ENCODE measurements at places on chromosomes 12 and 14. TPM values are rescaled to one million over a fixed set of nuclear protein-coding genes. Genes with fewer than 3 reads are reported as not detected.

- DNase-seq: no peak
These were observed 292.3 kb downstream of the FUT8 start for GRCh38 chr14:65704850-65705249.

- no peak for DNase-seq
These were observed 17.3 kb downstream of the TNFAIP2 start for GRCh38 chr14:103140316-103141109.

DNA sequence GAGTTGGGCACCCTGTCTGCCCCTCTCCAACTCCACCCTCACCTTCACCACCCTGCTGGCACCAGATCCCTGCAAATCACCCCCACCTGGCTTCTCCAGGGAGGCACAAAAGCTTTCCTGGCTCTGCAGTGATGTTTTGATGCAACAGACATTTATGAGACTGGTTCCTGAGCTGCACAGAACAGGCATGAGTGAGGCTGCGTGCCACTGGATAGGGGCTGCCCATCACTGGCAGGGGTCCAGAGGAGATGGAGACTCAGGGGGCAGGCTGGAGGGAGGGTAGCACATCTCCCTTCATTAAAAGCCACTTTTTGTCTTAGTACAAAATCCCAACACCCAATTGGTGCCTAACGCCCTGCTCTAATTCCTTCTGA, 17.3 kb upstream of the ZDHHC22 start:
- DNase-seq: no peak

- DNase-seq: no peak
These were observed 17.2 kb downstream of the ZFP36L1 start for GRCh38 chr14:68775614-68776126.

GRCh38 chr12:45336762-45337596, 121.1 kb downstream of the ANO6 start:
- DNase-seq: no peak

DNA sequence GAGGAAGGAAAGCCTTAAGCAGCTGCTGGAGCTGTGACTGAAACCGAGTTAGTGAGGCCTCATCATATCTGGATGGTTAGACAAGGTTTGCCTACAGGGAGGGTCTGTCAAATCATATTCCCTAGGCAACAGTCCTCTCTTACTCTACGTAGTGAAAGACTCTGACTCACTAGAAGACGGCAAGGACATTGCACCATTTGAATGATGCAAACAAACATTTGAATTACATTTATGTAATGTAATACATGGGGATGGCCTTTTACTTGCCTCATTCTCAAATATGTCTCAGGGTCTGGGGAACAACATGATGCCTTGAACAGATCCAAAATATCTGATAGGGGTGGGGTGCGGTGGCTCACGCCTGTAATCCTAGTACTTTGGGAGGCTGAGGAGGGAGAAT, 29.8 kb upstream of the STRAP start:
- DNase-seq: no peak

GRCh38 chr12:87861791-87862190, 167.4 kb downstream of the C12orf50 start:
- DNase-seq: no peak

GRCh38 chr14:51881636-51882035, 21.2 kb downstream of the GNG2 start:
- no peak for DNase-seq

- DNase-seq: no peak
These were observed 76.1 kb downstream of the STON2 start for GRCh38 chr14:81324011-81324410.

DNA sequence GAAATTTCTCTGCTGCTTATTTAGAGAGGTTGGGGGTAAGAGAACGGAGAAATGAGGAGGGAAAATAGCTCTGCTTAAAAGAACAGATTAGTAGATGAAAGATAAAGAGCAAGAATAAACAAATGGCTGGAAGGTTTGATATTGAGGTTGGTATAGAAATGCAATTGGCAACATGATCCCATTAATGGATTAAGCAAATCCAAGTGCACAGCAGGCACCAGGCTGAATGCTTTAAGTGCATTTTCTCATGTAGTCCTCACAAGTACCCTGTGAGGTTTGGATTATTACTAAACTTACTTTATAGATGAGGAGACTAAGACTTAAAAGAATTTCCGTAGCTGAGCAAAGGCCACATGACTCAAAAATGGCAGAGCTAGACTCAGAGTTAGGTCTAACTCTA, 76.9 kb upstream of the ATF1 start:
- DNase-seq: no peak

GRCh38 chr14:38404100-38404541, 148.2 kb upstream of the CLEC14A start:
- DNase-seq: no peak

DNA sequence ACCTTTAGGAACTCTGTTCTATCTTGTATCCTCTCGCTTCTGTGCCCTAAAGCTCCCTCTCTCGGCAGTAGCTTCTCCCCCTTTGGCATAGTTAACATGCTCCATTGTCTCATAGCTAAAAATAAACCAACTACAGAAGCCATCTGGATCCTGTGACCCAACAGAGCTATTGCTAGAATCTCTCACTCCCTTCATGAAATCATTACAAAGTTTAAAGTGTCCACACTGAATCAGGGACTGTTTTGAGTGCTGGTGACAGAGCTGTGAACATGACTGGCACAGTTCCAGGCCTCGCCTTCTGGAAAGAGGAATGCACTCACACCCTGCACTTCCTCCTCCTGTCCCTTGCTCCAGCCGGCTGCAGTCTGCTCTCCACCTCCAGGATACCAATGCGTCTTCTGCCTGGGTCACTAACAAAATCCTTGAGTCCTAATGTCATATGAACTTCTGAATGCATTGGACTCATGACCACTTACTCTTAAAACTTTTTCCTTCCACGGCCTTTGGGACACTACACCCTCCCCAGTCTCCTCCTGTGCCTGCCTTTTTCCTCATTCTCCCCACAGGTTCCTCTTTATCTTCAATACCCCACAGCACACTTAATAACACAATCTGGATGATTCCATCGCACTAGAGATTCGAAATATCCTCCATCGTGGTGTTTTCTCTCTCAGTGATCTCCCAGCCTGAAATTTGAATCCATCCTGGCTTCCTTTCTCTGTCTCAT, 13.2 kb downstream of the PLBD1 start:
- no peak for DNase-seq

GRCh38 chr12:76560086-76560491, 518 bp upstream of the OSBPL8 start:
- no peak for DNase-seq

DNA sequence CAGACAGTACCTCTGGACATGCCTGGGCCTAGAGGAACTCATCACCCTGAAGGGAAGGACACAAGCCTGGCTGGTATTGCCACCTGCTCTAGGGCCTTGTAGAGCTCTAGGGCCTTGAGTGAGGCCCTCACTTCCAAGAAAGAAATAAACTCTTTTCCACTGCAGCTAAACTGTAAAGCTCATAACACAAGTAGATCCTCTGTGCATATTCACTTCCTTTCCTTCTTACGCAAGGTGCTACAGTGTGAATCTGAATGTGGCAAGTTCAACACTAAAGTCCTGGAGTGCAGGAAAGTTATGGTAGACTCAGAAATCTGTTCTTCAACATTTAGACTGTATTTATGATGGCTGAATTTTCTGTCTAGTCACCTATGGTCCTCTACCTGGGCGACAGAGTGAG, 14.5 kb downstream of the RNASE3 start:
- no peak for DNase-seq

DNA sequence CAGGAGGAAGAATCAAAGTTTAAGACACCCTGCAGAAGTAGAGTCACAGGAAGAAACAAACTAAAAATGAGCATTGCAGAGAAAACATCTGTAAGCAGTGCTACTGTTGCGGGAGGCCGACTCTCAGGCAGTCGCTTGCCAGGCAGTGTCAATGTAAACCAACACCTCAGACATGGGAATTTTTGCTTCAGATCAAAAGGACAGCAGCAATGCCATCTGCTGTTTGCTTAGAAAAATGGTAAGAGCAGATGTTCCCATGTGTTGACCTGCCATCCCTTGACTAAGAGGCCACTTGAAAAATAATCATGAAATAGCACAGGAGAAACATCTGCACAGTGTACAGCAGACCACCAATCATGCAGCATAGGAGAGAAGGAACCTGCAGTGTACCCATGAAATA, 196.6 kb downstream of the SLC25A21 start:
- DNase-seq: no peak

- no peak for DNase-seq
These were observed at the start of gene CDKN1B for GRCh38 chr12:12716793-12717585. TSS of gene CDKN1B (plus strand) at chr12:12717368. CDS start at chr12:12717840, 472 bp downstream.

GRCh38 chr12:129550353-129550752, 353.5 kb downstream of the TMEM132D start:
- DNase-seq: no peak

DNA sequence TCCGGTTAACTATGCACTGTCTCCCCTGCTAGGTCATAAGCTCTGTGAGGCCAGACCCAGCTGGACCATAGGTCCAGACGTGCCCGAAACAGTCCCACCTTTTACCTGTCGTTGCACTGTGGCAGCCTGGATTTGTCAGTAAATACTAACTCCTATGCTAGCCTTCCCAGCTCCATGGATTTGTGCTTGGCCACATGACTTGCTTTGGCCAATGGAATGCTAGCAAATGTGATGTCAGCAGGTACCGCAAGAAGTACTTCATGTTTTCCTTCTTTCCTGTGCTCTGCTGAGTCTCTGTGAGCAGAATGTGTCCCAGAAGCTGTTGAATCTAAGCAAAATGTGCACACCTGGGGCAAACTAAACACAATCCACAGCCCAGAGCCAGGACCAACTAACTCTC, 157.2 kb downstream of the ANO2 start:
- no peak for DNase-seq

DNA sequence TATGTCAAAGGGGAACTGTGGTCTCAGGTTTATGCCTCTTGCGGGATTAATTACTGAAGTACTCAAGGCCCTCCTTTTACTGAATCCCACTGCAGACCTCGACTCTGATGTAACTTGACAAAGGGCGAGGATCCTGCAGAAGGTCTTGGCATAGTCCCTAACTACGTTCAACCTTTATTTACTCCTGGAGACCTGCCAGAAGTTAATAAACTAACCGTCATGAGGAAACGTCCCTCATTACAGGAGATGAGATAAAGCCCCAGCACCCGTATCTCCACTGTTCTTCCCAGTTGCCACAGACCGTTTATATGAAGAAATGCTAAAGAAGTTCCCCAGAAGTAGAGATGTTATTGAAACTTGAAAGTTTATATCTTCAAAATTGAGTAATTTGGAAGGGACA, 190.9 kb downstream of the ETV6 start:
- DNase-seq: no peak

- no peak for DNase-seq
These were observed 503.7 kb downstream of the GALC start for GRCh38 chr14:87489196-87489819.

- no peak for DNase-seq
These were observed 49.2 kb upstream of the CHPT1 start for GRCh38 chr12:101648195-101648594.

GRCh38 chr12:105341010-105341409, 10.5 kb downstream of the C12orf75 start:
- no peak for DNase-seq

DNA sequence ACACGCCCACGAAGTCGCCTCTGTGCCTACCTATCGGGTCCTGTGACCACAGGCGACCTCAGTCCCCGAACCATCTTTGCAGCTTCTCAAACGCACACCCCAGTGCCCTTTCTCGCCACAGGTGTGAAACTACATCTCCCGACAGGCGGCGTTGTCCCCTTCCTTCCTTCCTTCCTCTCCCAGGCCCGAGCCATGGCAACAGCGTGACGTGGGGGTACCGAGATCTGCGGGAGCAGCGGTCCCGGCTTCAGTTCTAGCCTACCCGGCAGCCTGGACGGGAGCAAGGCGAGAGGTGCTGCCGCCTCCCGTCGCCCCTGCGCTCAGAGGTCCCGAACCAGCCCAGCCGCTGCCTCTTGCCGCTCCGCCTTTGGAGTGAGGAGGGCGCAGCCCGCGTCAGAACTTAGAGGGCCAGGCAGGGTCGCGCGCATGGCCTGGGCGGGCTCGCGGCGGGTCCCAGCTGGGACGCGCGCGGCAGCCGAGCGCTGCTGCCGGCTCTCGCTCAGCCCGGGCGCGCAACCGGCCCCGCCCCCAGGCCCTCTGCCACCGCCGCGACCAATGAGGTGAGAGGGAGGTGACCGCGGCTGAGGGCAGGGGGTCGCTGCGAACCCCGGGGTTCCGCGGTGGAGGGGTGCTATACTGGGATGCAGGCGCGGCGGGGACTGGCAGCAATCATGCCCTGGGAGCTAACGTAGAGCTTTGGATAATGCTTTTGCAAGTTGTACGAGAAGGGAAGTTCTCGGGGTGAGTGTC, at the start of gene COQ10A:
Gene COQ10A, plus strand, starts transcription at position 250 of the 750 bp plus-strand sequence. Its CDS starts 177 bp downstream, at position 427.
- peak; percentile 41 for DNase-seq

- DNase-seq: no peak
These were observed 122.6 kb downstream of the RAD51B start for GRCh38 chr14:67942080-67942710.

DNA sequence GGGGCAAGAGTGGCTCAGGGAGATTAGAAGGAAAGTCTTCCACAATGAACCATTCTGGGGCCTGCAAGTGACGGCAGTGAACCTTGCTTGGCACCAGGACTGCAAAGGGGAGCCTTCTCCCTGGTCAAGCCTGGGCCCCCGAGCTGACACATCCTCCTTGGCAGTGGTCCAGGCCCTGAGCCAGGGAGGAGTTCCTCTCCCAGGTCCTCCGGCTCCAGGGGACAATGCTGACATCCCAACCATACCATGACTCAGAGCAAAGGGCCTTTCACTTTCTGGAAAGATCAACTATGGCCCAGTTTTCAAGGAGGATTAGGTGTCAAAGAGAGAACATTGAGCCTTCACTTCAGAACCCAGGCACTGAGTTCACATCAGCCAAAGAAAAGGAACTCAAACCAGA, 756.5 kb upstream of the TBX3 start:
- no peak for DNase-seq

- no peak for DNase-seq
These were observed 27.8 kb downstream of the KCNA5 start for GRCh38 chr12:5071496-5071895.

GRCh38 chr12:1360441-1361210, 233.8 kb downstream of the FBXL14 start:
- DNase-seq: no peak

- DNase-seq: no peak
These were observed 198.5 kb upstream of the PWP1 start for GRCh38 chr12:107487011-107487680.

DNA sequence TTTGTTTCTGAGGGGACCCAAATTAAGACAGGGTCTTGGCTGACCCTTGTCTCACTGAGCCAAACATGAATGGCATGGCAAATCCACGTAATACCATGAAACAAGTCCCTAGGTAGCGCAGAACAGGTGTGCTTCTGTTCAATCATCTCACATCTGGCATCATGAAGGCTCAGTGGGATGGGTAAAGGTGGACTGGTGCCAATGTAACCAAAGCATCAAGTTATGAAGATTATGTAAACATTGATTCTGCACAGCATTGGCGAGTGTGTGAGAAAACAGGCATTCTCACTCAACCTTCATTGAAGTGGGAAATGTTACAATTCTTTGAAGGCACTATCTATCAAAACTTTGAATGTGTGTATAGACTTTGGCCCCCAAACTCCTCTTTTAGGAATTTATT, 41.9 kb downstream of the PTGER2 start:
- no peak for DNase-seq

Gene VDR
- total RNA-seq: 0.18 TPM

Gene ARHGAP9
- 0.24 TPM for total RNA-seq

Gene ANKRD52
- total RNA-seq: 55.6 TPM

Gene FOXM1
- 17.6 TPM for total RNA-seq

Gene PLEKHD1
- total RNA-seq: not detected

Gene LRCOL1
- total RNA-seq: not detected

Gene SMCO3
- 0.12 TPM for total RNA-seq

Gene RIPK3
- total RNA-seq: 2.6 TPM

Gene BICDL1
- not detected for total RNA-seq

Gene TSPAN8
- not detected for total RNA-seq
